Caudate nucleus (tissue), 63 donors: ENCODE measurements at places on chromosomes 4 and X.
A peak's percentile ranks its signal among the peaks of the same experiment; 100 is the strongest.

GRCh38 chrX:41558531-41558930 is 111.4 kb downstream of the NYX start:
- no peak for DNase-seq

GRCh38 chrX:124028182-124028581 is 66.7 kb downstream of the STAG2 start:
- DNase-seq: no peak

DNA sequence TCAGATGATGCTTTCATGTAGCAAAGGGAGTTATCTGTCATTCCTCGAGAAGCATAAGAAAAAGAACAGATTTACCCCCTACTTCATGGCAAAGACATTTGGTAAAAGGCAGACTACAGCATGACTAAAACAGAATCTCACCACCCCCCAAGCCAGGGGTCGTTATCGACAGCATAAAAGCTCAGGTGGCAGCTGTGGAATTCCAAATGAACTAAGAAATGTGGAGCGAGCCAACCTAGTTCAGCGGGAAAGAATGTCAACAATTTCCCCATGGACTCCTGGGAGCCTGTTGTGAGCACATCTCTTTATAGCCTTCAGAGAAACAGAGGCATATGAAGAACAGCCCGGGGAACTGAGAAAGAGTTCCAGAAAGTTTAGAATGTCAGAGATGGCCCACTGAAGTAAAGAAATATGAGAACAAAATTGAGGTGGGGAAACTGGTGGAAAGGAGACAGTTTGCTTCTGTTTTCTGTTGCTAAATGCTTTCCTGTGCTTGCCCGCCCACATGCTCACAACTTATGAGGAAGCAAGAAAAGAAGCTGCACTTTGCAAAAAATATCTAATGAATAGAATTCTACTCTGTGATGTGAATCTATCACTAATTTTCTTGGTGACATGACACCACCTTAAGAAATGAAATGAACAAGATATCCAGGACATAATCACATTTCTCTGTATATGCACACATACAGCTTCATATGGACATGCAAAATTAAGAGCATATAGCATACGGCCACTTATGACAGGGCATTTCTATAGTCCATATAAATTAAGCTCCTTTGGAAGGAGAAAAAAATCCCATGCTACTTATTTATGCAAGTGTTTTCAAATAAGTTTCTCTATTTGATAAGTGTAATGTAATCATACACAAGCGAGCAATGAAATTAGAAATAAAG is 135.3 kb upstream of the MID1 start:
- DNase-seq: no peak

DNA sequence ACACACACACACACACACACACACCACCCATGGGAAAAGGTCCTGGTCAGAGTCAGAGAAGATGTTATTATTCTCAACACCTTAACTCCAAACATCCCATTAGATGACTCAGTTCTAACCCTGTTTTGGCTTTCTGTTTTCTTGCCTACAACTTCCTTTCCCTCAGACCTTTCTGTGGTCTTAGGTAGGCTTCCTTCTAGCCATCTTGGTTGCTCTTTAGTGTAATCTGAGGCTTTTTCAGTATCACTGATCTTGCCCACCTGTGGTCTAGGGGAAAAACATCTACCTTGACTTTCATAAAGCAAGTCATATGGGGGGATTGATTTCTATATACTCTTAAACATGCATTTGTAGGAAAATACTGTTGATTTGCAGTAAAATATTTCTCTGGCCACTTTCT is 56.9 kb downstream of the ATG4A start:
- DNase-seq: no peak

DNA sequence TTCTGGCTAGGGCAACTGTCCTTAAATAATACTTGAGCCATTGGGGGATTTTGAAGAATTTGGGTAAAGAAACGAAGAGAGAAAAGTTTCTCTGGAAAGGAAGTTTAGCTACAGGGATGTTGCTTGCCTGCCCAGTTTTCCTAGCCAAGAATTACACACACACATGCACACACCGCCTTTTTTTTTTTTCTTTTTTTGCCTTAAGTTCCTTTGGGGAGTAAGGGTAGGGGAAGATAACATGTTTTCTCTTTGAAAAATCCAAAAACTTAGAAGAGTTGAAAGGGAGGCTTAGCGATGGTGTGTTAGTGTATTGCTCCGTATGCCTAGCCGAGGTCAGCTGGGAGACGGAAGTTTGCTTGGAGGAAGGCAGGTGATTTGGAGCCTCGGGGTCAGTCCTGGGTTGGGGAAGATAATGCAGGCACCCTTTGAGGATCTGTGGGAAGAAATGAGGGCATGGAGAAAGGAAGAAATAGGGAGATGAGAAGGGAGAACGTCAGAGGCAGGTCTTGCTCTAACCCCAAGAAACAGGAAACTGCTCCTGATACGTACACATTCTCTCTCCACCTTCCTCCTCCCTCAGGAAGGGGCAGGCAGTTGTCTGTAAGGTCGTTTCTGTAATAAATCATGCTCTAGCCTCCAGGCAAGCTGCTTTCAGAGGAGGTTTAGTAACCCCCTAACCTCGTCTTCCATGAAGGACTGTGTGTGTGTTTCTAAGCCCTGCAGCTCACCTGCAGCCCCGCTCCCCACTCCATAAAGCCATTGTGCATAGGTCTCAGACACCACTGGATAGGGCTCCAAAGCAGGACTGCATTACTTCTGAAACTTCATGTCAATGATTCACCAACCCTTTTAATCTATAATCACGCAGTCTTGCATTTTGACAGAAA is 10.5 kb downstream of the KLF3 start:
- no peak for DNase-seq

GRCh38 chr4:124389591-124389990 is 322.9 kb downstream of the ANKRD50 start:
- DNase-seq: no peak

GRCh38 chr4:3112609-3113469 is 38.4 kb downstream of the HTT start:
- no peak for DNase-seq

GRCh38 chr4:101126059-101126458 is 221.3 kb downstream of the PPP3CA start:
- no peak for DNase-seq

DNA sequence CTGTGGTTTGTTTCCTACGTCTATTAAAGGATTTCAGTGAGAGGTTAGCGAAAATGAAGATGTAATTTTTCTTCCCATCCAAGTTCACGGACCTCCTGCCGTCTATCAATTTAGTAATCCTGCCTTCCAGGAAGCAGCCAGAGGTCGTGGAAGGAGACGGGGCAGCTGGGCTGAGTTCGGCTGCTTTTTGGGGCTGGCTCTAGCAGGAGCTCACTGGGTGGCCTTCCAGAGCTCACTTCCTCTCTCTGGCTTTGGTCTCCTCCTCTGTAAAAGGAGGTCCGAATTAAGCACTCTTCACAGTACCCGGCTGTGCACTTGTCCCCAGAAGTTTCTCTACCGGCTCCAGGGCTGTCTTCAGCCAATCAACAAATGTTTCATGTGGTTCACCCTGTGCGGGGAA is 295.4 kb downstream of the BCOR start:
- no peak for DNase-seq

GRCh38 chrX:10949541-10949940 is 161.6 kb upstream of the HCCS start:
- no peak for DNase-seq

GRCh38 chrX:65668377-65669310 is 1.2 kb downstream of the MSN start:
- DNase-seq: peak; percentile 30

DNA sequence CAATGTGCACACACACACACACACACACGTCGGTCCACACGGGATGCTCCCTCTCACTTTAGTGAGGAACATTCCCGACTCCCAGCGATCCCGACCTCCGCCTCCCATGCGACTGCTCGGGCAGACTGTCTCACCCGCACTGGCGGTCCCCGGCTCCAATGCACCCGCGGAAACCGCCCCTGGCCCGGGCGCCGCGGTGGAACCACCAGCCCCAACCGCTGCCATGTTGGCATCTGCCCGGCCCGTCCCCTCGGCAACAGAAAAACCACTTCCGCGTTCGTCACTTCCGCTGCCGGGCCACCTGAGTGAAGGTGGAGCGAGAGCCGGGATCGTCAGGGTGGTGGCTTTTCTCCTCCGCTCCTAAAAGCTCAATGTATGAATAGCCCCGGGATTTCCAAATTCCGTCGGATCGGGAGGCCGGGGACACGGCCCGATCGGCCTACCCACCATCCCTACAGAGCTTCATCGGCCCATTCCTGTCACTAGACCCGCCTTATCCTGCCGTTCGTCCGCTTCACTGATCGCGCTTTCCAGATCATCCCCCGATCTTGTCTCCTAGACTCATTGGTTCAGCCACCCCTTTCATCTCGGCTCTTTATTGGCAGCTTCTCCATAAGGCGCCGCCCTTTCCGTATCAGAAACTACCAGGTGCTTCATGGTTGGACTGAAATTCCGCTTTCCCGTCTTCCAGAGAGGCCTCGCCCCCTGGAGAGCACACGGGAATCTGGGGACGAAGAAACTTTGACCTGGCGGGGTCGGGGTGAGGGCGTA is at the start of gene SLC35A2:
Gene SLC35A2, minus strand, starts transcription at position 235 of the 771 bp plus-strand sequence. Its CDS starts 10 bp downstream, at position 225.
- DNase-seq: peak; percentile 29

- no peak for DNase-seq
Measured at GRCh38 chrX:142201113-142201512, 4.0 kb downstream of the MAGEC2 start.

DNA sequence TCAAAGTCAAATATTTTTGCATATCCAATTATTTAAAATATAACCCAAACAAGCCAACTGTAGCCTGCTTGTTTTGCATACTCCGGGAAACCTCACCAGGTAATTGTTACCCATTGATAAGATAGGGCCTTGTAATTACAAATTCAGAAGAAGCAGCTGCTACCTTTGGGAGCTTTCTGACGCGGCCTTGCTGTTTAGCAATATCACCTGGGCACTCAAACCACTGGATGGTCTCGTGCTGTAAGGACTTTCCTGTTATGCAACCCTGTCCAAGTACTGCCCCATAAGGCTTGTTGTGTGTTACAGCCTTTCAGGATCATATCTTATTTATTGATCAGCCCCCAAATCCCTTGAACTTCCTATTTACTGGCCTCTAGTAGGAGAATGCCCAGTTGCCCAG is 52.1 kb downstream of the HS3ST1 start:
- no peak for DNase-seq
